ENCODE measurements at places on chromosomes 4 and X. TPM values are rescaled to one million over a fixed set of nuclear protein-coding genes. Genes with fewer than 3 reads are reported as not detected.
A peak's percentile ranks its signal among the peaks of the same experiment; 100 is the strongest.

- no peak overlapping the region for H3K4me3 ChIP-seq
- H3K36me3 ChIP-seq = no peaks in the 10 kb centered on the region
Measured at GRCh38 chrX:120774606-120775005, 101.1 kb downstream of the CT47B1 start.

The TSPAN7 gene
- 0.08 TPM for total RNA-seq

The CYSLTR1 gene
- 0.63 TPM for total RNA-seq

DNA sequence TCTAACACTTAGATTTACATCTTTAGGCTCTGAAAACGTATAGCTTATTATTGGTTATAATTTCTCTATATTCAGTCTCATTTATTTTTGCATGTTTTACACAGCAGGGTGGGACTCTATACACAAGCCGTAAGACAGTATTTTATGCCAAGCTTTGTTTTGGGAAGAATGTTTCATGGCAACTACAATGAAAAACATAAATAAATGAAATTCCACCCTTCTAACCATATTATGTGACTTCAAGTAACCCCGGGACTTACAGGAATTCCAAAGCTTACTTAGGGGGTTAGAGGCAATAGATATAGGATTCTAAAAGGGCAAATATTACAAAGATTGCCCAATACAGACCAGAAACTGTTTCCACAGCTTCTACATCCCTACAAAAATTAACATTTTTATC is 370.9 kb downstream of the PRR32 start:
- no peaks in the 10 kb centered on the region for H3K36me3 ChIP-seq
- no peak for DNase-seq
- H3K27ac ChIP-seq = no peak overlapping the region
- no peaks in the 10 kb centered on the region for H3K27me3 ChIP-seq
- H3K4me3 ChIP-seq = no peak overlapping the region

GRCh38 chr4:3201718-3202702 is 46.9 kb upstream of the MSANTD1 start:
- H3K27ac ChIP-seq = no peak overlapping the region
- no peak overlapping the region for H3K4me3 ChIP-seq
- no peak for DNase-seq
- H3K27me3 ChIP-seq = no peaks in the 10 kb centered on the region
- peaks cover 4% of the 10 kb centered on the region for H3K36me3 ChIP-seq
- H3K4me1 ChIP-seq = no peaks in the 10 kb centered on the region

DNA sequence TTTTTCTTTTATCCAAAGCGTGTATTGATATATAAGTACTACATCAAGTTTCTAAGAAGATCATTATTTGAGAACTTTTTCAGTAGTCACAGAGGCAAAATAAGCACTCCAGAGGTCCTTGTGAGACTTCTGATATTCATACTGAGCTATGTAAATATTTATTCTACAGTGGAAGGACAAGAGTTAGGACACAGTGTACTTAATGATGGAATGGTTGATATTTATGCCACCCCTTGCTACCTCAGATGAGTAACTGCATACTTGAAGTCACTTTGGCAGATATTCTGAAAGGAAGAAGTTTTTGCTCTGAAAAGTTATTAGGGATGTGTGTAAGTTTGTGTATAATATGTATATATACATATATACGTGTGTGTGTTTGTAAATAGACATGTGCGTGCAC is 30.3 kb downstream of the MAGEA1 start:
- H3K36me3 ChIP-seq = no peaks in the 10 kb centered on the region
- no peak overlapping the region for H3K27ac ChIP-seq
- no peaks in the 10 kb centered on the region for H3K4me1 ChIP-seq
- no peak overlapping the region for H3K4me3 ChIP-seq
- no peak for DNase-seq

GRCh38 chr4:126658411-126658810 is 974.3 kb upstream of the INTU start:
- no peak for DNase-seq
- no peaks in the 10 kb centered on the region for H3K27me3 ChIP-seq
- H3K36me3 ChIP-seq = no peaks in the 10 kb centered on the region
- no peak overlapping the region for H3K4me3 ChIP-seq

DNA sequence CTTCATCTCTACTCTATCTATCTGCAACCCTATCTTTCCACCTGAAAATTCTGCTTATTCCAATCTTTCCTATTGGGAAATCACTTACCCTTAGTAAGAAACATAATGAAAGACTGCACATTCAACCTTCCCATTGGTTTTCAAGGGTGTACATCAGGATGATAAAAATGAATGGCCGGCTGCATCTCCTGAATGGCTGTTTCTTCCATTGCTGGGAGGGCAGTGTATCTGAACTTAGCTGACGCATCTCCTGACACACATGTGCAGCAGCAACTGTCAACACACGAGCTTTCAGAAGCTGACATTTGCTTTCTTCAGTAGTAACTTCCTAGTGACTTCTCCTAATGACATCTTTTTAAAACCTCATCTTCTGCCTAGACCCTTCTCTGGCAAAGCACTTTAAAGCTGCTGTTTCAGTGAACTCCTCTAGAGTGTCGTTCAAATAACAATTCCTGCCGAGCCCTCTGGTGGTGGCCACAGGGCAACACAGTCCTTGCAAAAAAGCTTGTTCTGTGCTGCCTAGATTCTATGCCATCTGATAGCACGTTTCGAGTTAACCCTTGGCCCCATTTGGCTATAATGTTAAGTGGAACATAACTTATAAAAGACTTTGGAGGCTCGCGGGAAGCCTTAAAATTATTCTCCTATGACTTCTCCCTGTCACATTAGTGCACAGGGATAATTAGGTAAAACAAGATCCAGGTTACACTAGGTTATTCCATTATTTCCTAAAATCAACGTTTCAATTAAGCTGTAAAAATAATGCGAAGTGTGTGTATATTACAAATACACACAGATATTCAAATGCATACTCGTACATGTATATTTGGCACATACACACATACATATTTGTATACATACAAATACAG is 2340.7 kb downstream of the PCDH7 start:
- no peaks in the 10 kb centered on the region for H3K4me1 ChIP-seq
- no peak overlapping the region for H3K4me3 ChIP-seq
- no peak for DNase-seq
- H3K27ac ChIP-seq = no peak overlapping the region
- no peaks in the 10 kb centered on the region for H3K36me3 ChIP-seq

DNA sequence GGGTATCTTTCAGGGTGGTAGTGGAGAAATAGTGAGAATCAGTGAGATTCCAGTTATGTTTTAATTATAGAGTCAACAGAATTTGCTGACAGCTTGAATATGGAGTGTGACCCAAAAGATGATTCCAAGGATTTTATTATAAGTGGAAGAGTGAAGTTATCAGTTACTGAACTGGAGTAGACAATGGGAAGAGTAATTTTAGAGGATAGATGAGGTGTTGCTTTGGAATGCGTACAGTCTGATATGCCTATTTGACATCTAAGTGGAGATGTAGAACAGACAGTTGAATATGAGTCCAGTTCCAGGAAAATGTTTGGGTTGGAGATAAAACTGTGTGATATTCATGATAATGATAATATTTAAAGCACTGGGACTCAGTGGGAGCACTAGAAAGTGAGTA is 174.2 kb downstream of the MAPK10 start:
- no peaks in the 10 kb centered on the region for H3K27me3 ChIP-seq
- no peak overlapping the region for H3K27ac ChIP-seq
- no peaks in the 10 kb centered on the region for H3K36me3 ChIP-seq
- no peak overlapping the region for H3K4me3 ChIP-seq
- 0 out of 2 replicates have a peak, but pooled peaks cover 3% of the 10 kb centered on the region for H3K4me1 ChIP-seq
- no peak for DNase-seq

- H3K36me3 ChIP-seq = no peaks in the 10 kb centered on the region
- H3K27ac ChIP-seq = no peak overlapping the region
- peaks cover 13% of the 10 kb centered on the region for H3K4me1 ChIP-seq
- no peak for DNase-seq
- no peak overlapping the region for H3K4me3 ChIP-seq
Measured at GRCh38 chrX:130893356-130894085, 9.5 kb downstream of the ENOX2 start.

The TEX13D gene
- not detected for total RNA-seq

DNA sequence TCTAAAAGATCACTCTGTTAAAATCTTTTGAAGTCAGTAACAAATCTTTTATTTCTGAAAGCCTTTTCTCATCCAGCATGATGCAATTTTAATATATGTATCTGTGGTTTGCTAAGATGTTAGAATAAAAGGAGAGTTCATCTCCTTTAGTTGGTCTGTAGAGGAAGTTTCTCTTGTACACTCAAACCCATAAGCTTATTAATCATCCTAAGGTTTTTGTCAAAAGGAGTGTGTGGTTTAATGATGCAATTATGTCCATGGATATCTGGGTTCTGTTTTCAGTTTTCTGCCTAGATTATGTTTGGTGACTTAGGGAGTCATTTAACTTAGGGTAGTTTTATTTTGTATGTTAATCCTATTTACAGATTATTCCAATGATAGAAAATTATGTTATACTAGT is 52.1 kb upstream of the NDST4 start:
- no peaks in the 10 kb centered on the region for H3K36me3 ChIP-seq
- DNase-seq = no peak
- H3K4me1 ChIP-seq = no peaks in the 10 kb centered on the region

DNA sequence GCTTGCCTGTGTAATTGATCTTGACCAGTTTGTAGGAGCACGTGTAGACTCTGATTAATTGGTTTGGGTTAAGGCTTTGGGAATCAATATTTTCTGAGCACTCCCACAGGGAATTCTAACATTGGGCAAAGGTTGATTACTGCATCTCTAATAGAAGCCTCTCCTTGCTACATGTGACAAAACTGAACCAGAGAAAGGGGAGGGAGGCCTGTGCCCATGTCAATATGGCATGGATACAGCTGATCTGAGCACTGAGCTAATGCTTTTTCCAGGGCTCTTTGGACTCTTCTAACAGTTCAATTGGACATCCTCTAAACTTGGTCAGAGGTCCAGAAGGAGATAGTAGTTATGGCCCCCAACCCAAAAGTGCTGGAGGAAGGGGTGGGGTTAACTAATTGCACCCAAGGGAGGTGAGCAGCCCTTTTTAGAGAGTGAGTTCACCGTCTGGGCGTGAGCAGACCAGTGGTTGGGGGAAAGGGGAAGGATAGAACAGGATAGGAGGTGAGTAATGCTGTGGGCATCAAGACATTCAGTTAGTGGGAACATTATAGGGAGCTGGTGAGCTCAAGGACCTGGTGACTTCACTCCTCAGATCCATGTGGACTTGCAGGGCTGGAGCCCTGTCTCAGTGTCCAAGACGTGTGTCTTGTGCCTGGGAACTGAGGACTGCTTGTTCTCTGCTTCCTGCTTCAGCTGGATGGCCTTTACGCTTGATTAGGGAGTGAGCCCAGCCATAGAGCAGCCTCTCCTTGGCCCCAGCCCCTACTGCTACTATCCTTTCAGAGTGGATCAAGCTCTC is 22.8 kb downstream of the MSN start:
- peak; percentile 44 for DNase-seq
- H3K27me3 ChIP-seq = no peaks in the 10 kb centered on the region
- peaks cover 24% of the 10 kb centered on the region for H3K4me1 ChIP-seq
- peak overlapping the region; percentile 39 for H3K27ac ChIP-seq
- no peak overlapping the region for H3K4me3 ChIP-seq

The AFF2 gene
- total RNA-seq = 0.13 TPM

The AKAP4 gene
- not detected for total RNA-seq

The MAGEE2 gene
- total RNA-seq = not detected

- no peak for DNase-seq
- no peaks in the 10 kb centered on the region for H3K27me3 ChIP-seq
- H3K4me3 ChIP-seq = no peak overlapping the region
- no peaks in the 10 kb centered on the region for H3K36me3 ChIP-seq
- no peak overlapping the region for H3K27ac ChIP-seq
Measured at GRCh38 chr4:2172627-2173231, 69.2 kb downstream of the HAUS3 start.

The JADE1 gene
- 30.3 TPM for total RNA-seq

- no peak overlapping the region for H3K4me3 ChIP-seq
- no peaks in the 10 kb centered on the region for H3K27me3 ChIP-seq
- no peak overlapping the region for H3K27ac ChIP-seq
- no peaks in the 10 kb centered on the region for H3K36me3 ChIP-seq
- DNase-seq = no peak
Measured at GRCh38 chrX:43283187-43283586, 372.9 kb upstream of the MAOA start.

The PWWP3B gene
- not detected for total RNA-seq
